ENCODE measurements at places on chromosomes 11 and 22.

DNA sequence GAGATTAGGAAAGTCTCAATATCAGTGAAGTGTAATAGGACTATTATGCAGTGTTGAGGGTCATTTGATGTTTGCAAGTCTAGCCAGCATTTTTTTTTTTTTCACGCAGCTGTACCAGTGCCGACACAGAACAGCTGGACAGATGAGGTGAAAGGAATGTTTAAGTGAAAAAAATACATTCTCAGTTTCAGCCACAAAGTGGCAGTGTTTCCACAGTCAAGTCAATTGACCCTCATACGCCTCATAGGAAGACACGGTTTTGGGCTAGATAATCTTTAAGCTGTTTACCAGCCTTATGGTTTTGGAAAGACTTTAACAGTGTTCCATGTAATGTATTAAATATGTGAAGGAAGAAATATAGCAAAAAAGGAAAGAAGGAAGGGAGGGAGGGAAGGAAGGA is 349.9 kb upstream of the ANO3 start:
- no peak for DNase-seq

DNA sequence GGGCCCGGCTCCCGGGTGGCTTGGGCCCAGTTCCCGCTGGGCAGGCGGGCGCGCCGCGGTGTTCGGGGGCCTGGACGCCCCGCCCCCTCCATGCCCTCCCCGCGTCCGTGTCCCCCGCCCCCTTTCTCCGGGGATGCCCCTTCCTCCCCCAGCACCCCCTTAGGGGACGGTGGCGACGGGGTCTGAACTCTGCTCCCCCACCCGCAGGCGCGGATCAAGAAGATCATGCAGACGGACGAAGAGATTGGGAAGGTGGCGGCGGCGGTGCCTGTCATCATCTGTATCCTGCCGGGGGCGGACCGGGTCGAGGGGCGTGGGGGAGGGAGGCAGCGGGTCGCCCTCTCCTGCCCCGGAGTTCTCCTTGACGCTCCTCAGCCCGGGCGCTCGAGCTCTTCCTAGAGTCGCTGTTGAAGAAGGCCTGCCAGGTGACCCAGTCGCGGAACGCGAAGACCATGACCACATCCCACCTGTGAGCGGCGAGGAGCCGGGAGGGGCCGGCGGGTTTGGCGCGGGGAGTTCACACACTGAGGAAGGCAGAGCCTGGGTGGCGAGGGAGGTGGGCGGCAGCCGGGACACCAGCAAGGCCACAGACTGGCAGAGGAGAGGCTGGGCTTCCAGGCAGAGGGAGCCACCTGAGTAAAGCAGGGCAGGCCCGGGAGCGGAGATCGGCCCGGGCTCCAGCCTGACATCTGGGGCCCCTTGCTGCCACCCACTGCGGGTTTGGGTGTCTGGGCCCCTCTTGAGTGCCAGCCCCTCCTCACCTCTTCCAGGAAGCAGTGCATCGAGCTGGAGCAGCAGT is 546 bp downstream of the DRAP1 start:
- no peak for DNase-seq

DNA sequence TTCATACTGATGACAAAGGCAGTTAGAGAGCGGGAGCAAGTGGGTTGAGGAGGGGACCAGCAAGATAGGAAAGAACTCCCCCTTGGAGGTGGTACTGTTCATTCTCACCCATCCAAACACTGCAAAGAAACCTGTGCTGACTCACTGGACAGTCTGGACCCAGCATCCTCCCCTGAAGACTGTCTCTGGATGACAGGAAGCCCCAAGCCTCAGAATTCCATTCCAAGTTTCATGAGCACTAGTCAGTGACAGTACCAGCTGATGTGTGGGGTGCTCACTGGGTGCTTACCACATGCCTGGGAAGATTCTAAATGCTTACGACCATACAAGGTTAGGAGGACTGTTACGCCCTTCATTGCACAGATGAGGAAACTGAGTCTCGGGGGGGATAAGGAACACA is 160.9 kb downstream of the IGLL1 start:
- DNase-seq = no peak

DNA sequence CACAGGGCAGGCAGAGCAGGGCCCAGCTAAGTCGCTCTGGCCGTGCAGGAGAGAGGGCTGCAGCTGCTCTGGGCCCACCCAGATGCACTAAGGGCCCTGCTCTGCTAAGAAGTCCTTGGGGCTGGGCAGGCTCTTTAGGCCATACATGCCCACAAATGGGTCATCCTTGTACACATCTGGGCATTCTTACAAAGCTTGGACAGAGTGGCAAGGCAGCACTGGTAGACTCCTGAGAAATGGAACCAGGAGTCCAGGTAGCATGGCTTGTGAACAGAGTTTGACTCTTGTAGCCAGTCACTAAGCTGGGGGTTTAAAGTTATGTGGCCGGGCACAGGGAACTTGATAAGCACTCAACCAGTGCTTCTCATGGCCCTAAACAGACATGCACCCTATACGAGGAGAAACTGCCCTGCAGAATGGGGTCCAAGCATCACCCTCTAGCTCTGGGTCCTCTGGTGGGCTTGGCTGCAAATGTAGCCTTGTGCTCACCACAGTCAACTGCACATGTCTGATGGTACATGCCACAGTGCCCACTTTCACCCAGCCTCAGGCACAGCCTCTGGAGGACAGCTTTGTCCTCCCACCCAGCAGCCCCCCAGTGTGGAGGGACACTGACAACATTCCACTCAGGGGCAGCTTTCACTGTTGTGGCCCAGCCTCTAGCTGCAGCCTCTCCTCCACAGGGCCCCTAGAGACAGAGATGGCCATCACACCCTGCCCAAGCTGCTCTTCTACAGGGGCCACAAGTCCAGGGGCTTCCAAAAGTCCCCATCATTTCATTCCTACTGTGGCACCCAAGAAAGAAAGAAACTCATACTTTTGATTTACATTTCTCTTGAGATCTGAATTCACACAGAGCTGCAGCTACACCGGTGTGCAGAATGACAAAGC is 75.2 kb downstream of the DGCR2 start:
- DNase-seq = no peak

DNA sequence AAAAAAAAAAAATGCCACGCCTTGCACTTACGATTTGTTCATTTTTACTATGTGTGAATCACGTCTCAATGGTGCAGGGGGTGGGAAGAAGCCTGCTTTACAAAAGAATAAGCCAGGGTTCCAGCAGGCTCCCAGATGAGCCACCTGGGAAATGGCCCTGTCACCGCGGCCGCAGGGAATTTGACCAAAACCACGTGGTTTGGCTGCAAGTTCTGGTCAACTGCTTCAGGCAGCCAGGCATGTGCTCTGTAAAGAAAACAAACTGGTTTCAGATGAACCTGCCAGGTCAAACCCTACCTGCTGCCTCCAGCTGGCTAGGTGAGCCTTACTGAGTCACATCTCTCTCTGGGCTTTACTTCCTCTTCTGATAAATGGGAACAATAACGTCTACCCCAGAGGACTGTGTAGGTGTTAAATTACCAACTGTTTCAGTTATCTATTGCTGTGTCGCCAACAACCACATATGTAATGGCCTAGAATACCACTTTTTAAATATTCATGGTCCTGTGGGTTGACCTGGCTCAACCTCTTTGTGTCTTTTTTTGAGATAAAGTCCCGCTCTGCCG is 30.5 kb upstream of the GCAT start:
- no peak for DNase-seq

GRCh38 chr11:7498193-7498592 is 12.9 kb downstream of the OLFML1 start:
- DNase-seq = no peak

DNA sequence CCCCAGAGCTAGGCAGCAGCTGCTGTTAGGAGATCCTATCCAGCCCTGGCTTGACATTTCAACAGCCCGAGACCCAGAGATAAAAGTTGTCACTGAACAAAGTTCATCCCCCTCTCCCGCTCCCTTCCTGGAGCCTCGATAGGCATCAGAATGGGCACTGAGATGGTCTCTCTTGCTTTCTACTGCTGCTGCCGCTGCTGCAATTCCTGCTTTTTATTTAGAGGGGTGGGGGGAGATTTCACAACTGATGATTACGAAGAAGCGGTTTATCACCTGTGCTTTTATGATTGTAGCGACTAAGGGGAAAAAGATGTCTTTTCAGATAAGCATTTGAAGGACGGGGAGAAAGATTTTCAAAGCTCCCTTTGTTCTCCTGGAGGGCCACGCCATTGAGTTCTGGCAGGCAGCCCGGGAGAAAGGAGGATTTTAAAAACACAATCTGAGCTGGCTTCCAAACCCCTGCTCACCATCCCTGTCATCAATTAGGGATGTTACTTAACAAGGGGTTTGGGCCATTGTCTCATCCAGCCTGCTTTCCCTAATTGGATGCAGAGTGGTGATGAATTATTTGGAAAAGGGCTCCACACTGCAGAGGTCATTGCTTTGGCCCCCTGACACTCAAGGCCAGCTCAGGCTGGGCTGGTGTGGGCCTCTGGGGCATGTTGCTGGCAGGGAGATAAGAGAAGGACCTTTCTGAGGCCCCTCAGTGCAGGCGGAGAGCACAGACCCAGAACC is 344.7 kb downstream of the BUD13 start:
- no peak for DNase-seq

GRCh38 chr11:68550485-68550817 is 89.9 kb downstream of the PPP6R3 start:
- DNase-seq = no peak

- DNase-seq = no peak
These were observed 101.8 kb upstream of the CADM1 start for GRCh38 chr11:115605871-115606497.

- DNase-seq = no peak
These were observed 40.0 kb upstream of the PRDM11 start for GRCh38 chr11:45106440-45106839.

- DNase-seq = no peak
These were observed 103.7 kb downstream of the CTTN start for GRCh38 chr11:70501933-70502540.
